Right cardiac atrium (tissue), 5 donors: ENCODE measurements at places on chromosomes 4 and X. TPM values are rescaled to one million over a fixed set of nuclear protein-coding genes. Genes with fewer than 3 reads are reported as not detected.

DNA sequence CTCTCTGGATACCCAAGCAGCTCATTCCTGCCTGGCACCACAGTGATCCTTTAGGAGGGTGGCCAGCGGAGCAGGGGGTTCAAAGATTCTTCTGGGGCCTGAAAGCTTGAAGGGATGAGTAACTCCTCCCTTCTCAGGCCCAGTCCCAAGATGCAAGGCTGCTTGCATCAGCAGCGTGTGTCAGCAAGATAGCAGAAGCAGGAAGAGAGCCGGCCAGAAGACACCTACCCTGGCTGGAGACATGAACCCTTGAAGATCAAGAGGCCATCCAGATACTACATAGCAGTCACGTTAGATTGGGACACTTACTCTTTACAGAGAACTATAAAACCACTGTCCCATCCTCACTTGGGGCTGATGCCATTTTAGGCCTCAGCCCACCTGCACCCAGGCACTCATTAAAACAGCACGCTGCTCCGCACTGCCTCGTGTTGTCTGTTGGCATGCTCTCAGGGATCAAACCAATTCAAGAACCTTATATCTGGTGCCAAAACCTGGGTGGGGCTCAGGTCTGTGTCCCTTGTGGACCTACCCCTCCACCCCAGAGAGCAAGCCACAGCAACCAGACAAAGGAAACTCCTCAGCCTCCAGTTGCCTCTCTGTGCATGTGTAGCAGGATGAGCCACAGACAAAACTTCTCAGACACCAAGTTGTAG lies 6.5 kb downstream of the UGT2B17 start:
- no peak for DNase-seq

GRCh38 chr4:99394896-99395295 lies 40.2 kb downstream of the ADH7 start:
- no peak for DNase-seq

GYG2 gene
- 1.6 TPM for total RNA-seq

GRCh38 chrX:133868682-133869081 lies 116.7 kb downstream of the GPC3 start:
- no peak for DNase-seq

GRCh38 chrX:138775517-138775916 lies 64.0 kb upstream of the FGF13 start:
- no peak for DNase-seq

DNA sequence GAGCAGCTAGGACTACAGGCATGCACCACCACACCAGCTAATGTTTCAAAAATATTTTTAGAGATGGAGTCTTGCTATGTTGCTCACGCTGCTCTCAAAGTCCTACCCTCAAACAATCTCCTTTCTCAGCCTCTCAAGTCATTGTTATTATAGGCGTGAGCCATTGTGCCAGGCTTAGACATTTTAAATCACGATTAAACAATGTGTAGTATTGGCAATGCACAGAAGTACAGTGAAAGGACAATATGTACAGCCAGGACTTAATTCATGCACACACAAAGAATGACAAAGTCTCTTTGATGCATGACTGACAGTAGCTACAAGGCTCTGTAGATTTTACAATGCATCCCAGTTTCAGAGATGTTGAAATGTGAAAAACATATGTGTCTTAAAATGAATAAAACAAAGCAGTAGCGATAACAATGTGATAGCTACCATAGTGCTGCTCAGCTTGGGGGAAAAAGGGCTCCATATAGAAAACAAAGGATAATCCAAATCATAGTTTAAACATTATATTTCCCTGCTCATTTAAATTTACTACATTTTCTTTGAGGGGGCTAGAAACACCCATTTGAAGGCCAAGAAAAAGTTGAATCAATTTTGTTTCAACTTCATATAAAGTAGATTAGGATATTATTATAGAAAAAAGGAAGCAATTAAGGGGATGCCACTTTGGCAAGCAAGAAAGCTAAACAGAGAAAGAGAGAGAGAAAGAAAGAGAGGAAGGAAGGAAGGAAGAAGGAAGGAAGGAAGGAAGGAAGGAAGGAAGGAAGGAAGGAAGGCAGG lies 272.4 kb upstream of the SMIM31 start:
- no peak for DNase-seq

DNA sequence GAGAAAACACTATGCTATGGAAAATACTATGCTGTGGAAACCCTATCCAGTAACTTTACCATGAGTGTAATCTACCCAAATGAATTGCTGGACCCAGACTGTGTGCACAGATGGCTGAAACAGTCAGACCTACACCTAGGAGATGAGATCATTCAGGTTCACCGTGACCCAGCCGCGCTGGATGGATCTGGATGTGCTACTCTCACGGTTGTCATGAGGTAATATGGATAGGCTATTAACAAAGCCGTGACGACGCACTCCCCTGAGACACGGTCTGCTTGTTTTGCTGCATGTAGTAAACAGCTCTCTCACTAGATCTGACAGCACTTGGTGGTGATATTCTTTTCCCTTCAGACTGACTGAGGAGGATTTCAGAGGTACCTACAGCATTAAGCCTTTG lies 832.5 kb upstream of the GRID2 start:
- peak; percentile 38 for DNase-seq

DNA sequence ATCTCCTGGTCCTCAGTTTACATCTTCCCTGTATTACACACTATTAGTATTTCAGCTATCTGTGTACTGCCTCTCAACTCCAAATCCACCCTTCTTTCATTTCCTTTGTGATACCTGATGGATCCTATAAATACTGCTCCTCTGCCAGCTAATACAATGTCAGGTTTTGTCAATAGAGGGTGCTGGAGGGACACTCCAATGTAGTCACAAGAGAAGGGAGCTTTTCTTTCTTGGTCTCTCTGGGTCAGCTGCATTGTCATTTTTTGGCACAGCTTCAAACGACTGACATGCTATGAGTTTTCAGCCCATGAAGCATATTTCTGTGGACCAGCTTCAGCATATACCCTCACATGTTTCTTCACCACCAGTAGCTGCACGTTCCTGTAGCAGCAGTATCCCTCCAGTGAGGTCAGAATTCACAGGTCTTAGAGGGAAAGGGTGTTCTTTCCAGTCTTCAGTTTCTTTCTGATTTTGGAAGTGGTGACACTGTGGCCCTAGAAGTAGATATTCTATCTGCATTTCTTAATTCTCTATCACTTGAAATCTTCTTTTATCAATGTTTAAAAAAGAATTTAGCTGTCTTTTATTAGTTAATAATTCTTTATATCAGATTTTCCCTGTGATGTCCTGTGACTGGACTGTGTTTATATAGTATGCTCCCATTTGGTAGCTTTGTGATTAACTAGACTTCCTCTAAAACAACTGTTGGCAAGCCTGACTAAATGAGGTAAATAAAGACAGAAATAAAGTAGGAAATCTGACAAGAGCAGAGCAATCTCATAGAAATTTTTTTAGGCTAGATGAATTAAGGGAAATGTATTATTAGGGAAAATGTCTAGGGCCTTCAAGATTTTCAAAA lies 60.6 kb downstream of the GABRA2 start:
- no peak for DNase-seq

DNA sequence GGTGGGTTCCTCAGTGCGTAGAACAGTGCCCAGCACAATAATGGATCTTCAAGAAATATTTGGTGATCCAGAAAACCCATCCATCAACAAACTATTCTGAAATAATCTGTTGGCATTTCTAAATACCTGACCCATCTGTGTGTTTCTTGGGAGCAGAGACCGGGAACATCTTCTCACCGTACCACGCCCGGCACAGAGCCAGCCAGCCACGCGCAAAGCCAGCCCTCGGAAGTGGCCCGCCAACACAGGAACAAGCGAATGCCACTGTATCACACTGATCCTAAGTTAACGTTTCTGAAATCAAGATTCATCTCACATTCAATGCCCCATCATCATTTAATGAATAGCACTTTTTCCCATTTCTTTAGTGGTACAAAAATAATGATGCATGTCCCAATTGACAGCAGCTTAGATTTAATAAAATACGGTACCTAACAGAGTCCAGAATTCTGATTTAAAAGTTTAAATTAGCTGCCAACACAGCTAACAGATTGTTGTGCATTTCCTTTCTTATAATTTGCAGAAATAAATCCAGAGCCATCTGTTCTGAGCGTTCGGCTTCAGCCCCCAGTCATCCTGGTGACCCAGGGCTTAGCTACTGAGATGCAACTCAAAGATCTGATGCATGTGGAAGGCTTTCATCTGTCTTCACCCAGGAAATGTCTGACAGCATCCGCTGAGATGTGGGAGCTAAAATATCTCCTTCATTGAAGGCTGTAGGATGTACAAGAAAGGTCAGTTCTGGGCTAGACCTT lies 44.2 kb downstream of the JAKMIP1 start:
- no peak for DNase-seq

- DNase-seq: no peak
Observed at GRCh38 chr4:15373363-15373762, 54.5 kb upstream of the C1QTNF7 start.

- peak; percentile 82 for DNase-seq
Observed at GRCh38 chr4:139556724-139557555, 921 bp upstream of the SETD7 start.

NOX1 gene
- total RNA-seq: not detected

GRCh38 chr4:24168658-24169057 lies 278.8 kb upstream of the PPARGC1A start:
- no peak for DNase-seq

DNA sequence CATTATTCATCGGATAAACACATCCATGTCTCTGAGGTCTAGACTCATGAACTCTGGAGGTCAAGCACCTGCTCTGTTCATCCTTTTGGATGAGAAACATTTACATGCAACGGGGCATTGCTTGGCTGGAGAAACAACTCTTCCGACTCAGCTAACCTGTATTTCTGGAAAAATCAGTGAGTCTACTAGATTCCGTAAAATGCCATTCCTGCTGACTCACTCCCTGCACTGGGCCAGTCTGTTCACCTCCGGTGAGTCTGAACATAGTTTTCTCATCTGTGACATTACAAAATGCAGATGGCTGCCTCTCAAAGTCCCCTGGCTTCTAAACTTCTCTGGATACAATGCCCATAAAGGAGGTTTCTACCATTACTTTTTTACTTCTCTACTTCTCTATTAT lies 185.7 kb upstream of the HS3ST1 start:
- no peak for DNase-seq

DNA sequence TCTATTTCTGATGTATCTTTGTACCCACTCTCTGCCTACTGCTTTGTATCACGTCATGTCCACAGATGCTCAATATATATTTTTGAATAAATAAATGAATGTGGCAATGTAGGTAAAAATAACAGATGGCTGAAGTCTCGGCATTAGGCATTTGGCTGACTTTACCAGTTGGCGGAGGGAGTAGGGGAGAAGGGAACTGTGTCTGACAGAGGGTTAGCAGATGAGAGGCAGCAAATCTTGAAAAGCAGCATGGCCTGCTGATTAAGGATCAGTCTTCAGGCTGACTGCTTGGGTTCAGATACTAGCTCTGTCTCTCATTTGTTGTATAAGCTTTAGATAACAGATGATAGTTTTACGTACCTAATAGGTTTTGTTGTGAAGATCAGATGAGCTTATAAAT lies 31.9 kb upstream of the RASGEF1B start:
- no peak for DNase-seq
